ENCODE measurements at places on chromosomes 12 and 14.
A peak's percentile ranks its signal among the peaks of the same experiment; 100 is the strongest.

DNA sequence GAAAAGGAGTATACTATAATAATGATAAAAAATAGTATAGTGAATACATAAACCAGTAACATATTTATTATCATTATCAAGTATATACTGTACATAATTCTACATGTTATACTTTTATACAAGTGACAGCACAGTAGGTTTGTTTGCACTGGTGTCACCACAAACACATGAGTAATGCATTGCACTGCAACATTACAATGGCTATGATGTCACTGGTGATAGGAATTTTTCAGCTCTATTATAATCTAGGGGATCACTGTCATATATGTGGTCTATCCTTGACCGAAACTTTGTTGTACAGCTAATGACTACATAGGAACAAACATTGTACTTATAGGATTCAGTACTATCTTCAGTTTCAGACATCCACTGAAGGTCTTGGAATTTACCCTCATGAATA is 165.8 kb upstream of the SYT1 start:
- no peak for DNase-seq

DNA sequence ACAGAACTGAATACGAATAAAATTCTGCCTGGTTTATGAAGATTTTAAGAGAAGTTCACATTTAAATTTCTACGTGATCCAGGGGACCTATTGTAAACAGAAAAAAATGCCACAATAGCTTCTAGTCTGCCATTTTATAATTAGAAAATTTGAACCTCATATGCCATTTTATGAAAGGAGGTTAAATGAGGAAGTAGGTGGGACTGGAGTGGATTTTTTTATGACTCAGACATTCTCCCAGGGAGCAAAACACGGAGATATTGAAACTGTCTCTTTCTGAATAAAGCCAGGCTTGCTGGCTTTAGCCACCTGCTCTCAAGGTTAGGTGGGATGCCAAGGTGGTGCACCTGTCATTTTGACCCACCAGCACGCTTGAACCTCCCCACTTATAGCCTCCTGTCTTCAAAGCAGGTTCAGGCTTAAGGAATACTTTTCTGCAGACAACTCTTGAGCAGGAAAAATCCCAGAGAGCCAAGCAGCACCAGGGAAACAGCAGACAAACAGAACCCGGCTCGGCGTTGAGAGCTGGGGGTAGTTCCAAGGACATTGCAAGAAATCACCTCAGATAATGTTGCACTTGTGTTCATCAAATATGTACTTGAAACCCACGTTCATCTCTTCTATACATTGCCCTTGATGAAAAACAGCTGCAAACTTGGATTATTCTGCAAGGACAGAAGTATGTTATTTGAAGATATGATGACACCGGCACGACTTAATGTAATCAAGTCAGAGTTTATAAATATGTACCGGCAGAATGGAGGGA is 203.7 kb downstream of the PPM1H start:
- DNase-seq: no peak

GRCh38 chr14:69499436-69499835 is 14.9 kb downstream of the PLEKHD1 start:
- no peak for DNase-seq

GRCh38 chr14:57871459-57872080 is 5.7 kb upstream of the SLC35F4 start:
- DNase-seq: no peak

- DNase-seq: peak; percentile 81
These were observed 43.3 kb upstream of the PTPRO start for GRCh38 chr12:15278816-15279658.

DNA sequence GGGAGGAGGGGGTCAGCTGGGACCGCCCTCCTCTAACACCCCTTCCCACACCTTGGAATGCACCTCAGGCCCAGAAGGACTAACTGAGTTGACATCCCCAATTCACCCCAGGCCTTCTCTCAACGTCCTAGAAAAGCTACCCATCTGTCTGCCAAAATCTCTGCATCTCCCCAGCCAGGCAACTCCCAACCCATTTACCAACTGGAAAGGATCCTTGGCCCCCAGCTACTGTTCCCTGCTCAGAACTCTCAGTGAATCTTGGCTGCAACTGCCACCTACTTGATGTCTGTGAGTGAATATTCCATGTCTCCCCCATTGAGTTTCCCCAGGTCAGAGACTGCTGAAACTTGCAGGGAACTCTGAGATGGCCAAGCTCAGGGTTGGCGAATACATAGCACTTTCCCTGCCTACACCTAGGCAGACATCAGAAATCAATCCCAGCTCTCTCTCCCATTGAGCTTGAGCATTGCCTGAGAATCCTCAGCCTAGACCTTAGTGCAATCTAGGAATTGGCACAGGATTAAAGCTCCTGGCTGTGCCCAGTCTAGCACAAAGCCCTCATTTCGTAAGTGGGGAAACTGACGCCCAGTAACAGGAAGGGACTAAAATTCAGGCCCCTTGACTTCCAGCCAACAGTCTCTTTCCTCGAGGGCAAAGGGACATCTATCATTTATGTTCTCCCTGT is 71.9 kb upstream of the NCOR2 start:
- DNase-seq: no peak

- DNase-seq: no peak
These were observed 200.2 kb upstream of the RBM19 start for GRCh38 chr12:114166362-114166761.

GRCh38 chr14:93039649-93040315 is 75.9 kb downstream of the ITPK1 start:
- no peak for DNase-seq

- no peak for DNase-seq
These were observed 757 bp downstream of the SLC39A5 start for GRCh38 chr12:56230432-56231183.

- no peak for DNase-seq
These were observed 192.2 kb upstream of the ARHGAP5 start for GRCh38 chr14:31884776-31885379.

DNA sequence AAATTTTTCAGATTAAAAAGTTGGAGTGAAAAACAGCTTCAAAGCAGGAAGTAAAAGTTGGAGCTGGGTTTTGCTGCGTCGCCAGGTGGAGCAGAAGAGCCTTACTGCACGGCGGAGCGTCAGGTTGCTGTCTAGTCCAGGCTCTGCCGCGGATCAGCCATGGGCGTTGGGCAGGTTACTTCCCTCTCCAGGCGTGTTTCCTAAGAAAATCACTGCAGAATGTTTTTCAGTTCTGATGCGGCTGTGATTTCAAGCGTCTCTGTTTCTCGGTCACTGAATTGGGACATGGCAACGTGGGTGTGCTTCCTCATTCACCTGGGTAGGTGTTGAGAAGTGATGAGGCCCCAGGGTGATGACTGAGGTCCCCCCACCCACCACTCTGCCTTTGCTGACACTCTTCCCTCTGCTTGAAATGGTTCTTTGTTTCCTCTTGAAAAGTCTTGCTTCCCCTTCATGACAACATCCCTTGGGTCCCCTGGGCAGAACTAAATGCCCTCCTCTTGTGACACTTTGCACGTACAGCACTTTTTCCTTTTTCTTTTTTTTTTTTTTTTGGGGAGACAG is 7.6 kb downstream of the EVL start:
- DNase-seq: no peak

DNA sequence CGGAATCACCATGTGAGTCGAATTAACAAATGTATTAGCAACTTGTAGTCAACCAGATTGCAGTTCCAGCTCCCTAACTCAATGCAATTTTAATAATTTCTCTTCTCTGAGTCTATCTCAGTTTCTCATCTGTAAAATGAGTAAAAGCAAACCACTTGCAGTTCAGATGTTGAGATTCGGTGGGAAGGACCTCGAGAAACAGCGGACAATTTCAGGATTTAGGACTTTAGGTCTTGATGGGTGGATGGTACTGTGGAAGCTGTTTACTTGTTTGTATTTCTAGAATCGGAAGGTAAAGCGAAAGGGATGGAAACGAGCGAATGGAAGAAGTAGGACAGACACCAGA is 510 bp upstream of the TTC8 start:
- no peak for DNase-seq

DNA sequence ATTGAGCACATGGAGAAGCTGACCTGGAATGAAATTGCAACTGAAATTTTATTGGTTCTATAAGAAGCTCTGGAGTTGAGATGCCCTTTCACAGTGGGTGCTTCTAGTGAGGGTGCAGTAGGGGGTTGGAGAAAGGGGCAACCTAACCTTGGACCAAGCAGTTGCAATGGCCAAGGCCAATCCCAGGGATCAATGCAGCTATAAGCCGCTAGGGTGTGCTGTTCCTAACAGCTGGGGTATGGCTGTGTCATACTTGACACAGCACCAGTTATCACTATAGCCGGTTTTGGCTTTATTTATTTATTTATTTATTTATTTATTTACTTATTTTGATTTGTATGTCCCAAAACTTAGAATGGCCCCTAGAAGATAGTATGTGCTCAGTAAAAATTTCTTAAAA is 505.9 kb downstream of the FLRT2 start:
- DNase-seq: no peak

- peak; percentile 82 for DNase-seq
These were observed 589 bp downstream of the ATF1 start for GRCh38 chr12:50764286-50765094.

- DNase-seq: no peak
These were observed 23.0 kb downstream of the EVL start for GRCh38 chr14:100088226-100088625.

DNA sequence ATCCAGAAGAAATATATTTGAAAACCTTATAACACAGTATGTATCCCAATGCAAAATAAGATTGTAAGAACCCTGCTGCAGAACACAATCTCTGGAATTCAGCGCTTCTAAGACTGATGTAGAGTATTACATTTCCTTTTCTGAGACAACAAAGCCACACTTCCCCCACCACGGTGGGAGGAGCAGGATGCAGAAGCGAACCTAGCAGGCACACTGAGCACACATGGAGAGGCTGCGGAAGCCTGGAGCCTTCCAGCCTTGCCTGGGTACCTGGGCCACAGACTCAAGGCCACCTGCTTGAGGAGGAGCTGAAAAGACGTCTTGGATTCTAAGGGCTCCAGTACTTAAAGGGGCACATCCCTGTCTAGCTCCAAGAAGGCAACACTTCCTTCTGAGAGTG is 46.4 kb downstream of the TCHP start:
- DNase-seq: no peak

GRCh38 chr14:30656190-30656632 is 34.1 kb downstream of the SCFD1 start:
- DNase-seq: no peak

- DNase-seq: no peak
These were observed 375.5 kb upstream of the RGS6 start for GRCh38 chr14:71556730-71557129.

DNA sequence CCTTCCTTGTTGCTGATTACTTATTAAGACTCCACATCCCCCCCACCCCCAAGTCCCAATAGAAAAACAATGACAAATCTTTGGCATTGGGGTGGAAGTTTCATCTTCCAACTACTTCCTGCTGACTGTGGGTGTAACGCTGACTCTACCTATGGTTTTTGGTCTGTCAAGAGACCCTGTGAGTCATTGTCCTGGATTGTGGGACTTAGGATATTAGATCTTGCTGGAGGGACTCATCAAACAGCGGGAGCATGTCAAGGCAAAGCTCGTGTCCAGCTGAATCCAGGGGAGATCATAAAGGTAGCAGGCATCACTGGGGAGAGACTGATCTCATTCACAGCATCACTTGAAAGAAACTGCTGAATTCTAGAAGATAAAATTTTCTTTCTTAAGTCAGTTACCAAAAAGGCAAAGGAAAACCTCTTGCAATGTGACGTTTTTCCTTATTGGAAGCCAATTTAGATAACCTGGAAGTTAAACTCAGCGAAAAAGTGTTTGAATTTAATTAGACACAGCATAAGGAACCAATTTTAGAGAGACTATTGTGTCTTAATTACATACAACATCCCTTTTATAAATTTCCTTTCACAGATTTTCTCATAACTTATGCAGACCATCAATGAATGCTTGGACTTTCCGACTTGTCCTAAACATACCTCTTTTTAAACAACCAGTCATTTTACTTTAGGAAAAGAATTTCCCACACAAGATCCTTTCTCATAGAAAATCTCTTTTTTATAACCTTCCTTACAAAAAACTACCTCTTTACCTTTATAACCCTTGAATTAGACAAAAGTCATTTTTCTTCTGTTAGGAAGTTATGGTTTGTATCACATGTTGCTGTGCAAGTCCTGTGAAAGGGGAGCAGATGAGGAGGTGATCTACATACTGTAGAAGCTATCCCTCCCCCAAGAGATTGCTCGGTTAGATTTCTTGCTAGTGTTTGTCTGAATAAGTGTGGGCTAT is 94.6 kb upstream of the SCAF11 start:
- no peak for DNase-seq

DNA sequence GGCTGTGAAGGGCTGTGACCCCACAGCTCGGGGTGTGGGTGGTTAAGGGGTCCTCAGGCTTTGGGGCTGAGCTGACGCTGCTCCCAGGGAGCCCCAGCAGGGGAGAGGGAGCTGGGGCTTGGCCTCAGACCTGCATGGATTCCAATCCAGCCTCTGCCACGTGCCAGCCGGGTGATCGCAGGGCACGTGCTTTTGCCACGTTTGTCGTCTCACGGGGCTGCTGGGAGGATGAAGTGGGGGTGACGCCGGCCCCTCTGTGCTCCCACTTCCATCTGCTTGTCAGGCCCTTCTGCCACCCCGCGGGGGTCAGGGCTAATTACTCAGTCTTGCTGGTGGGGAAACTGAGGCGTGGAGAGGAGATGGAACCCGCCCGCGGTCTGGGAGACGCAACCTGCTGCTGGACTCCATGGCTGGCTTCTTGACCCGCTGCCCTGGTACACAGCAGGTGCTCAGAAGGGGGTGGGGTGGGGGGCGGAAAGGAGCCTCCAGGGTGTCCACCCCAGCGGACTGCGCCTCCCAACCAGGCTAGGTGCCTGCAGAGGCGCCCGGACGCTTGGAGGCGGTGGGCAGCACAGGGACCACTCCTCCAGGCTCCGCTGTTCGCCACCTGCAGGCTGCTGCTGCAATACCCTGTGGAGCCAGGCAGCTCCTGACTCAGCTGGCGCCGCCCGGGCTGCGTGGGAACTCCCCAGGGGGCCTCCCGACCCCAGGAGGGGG is 36.4 kb upstream of the PRIMA1 start:
- DNase-seq: no peak

DNA sequence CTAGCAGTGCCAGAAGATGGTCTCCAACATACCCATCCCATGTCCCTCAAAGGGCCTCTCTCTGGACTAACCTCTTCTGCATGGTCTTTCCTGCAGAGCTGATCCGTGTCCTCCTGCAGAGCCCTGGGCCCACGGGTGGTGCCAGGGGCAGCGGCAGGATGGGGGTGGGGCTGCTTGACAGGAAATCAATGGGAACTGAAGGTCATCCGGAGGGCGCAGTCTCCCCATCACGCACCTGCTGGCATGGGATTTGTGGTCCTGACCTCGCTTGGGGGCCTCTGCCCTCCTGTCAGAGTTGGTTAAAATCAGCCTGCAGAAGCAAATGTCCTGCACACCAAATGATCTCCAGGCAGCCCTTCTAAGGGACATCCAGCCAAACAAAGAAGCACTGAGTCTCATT is 110.2 kb downstream of the DPF3 start:
- peak; percentile 43 for DNase-seq

DNA sequence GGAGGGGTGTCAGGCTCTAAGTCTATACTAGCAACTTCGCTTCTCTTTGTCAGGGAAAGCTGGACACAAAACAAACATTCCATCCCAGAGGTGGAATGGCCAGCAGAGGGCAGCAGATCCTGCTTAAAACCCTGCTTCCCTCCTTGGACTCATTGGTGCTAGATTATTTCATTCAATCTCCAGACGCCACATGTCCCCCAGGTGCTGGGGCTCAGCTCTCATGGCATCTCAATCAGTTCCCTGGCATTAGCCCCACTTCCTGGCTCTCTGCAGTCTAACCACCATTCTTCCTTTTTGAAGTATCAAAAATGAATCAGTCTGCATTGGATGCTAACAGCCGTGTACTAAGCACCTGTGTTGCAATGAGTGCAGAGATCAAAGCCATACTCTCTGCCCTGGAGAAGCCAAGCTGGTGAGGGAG is 8.1 kb upstream of the PPP1R1A start:
- no peak for DNase-seq

Data from coronary artery (tissue), 2 donors.